ENCODE measurements at places on chromosomes 12 and 14.

DNA sequence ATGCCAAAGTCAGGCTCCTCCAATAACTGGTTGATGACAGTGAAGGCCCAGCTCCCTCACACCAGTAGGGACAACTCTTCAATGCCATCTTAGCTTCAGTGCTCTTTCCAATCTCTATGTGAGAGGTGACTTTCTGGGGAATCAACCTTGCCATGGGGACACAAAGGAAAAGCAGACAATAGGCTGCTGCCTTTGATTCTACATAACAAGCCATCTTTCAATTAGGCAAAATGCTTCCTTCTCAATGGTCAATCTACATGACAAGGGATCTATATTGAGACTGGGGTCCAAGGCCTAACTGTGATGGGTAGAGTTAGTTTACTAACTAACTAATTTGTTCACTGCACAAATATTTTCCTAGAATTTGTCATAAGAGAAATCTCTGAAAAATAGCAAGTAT, 1417.5 kb upstream of the SEL1L start:
- no peak for DNase-seq

GRCh38 chr14:74463697-74464096, 29.4 kb downstream of the NPC2 start:
- no peak for DNase-seq

- no peak for DNase-seq
These were observed 48.2 kb downstream of the MBIP start for GRCh38 chr14:36271939-36272907.

DNA sequence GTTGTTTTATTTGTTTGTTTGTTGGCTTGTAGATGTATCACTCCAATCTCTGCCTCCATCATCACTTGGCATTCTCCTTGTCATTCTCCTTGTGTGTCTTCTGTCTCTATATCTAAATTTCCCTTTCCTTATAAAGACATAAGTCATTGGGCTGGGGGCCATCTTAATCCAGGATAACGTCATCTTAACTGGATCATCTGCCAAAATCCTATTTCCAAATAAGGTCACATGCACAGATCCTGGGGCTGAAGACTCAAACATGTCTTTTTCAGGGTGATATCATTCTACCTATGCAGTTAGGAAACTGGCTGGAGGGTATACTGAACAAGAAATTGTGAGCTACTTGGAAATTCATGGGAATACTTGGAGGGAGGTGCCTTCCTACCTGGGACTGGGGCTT, 8.7 kb upstream of the CCDC60 start:
- no peak for DNase-seq

DNA sequence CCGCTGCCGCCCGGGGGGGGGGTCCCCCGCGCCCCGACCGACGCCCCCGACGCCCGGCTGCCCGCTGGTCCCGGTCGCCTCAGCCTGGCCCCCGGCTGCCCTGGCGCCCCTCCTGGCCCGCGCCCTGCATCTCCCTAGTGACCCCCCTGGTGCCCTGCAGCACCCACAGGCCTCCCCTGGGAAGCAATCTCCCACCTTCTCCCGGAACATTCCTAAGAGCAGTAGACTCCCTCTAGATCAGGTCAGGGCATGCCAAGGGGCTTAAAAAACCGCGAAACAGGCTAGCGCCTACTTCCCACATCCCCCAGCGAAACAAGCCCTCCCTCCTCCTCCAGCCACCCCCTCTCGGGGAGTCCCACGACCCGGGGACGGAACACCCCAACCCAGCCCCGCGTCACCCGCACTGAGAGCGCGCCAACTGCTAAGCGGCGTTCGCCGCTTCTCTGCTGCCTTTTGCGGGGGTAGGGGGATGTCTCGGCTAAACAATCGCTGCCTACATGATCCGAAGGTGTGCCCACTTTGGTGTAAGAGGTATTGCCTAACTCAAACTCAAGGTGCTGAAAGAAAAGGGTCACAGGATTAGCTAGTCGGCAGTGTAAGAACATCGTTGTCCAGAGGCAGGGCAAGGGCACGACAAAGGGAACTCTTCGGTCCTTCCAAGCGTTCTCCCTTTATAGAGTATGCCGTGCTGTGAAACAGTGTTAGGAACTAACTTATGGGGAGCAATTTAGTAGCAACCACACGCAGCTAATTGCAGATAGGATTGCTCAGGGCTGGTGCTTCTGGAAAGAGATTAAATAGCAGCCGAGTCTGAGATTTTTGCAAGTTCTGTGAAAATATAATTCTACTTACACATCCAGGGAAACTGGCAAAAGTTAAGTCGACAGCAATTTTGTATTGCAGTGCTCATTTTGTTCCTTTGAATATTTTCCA, 619 bp upstream of the NTN4 start:
- no peak for DNase-seq

GRCh38 chr12:132014915-132015280, 65.2 kb downstream of the EP400 start:
- DNase-seq: no peak

DNA sequence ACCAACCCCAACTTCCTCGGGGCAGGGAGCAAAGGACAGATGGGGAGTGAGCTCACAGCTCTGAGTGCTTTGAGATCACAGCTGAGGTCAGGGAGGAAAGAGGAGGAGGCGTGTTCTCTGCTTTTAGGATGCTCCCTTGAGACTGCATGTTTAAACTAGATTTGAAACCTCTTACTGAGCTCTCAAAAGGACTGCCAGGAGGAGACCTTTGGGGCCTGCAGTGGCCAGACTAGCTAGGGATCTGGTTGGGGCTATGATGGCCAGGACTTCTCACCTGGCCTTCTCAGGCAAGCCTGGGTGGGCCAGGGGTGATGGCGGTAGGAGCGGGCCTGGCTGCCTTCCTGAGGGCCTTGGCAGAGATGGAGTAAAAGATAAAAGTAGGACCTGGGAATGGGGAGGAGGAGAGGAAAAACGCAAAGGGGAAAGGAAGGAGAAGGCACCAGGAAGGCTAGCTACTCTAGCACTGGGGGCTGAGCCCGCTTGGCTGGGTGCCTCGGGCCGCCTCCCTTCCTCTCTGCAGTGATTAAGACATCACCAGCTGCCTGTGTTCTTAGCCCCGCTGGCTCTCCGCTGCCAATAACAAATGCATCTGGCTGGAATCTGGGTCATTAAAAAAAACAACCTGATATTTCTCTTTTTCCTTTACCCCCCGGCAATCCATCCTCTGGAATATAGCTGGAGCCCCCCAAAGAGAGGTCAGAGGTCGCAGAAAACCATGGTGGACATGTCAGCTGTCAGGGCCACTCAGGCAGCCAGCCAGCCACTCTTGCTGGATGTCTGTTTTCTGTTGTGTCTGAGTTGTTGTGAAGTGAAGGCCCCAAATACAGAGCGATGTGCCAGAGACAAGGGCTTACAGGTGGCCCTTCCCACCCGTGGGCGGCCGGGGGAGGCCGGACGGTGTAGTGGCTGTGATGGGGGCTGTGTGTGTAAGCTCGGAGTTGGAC, 141.3 kb downstream of the TSPAN9 start:
- DNase-seq: no peak

- no peak for DNase-seq
These were observed 17.4 kb upstream of the DNM1L start for GRCh38 chr12:32661706-32662105.

DNA sequence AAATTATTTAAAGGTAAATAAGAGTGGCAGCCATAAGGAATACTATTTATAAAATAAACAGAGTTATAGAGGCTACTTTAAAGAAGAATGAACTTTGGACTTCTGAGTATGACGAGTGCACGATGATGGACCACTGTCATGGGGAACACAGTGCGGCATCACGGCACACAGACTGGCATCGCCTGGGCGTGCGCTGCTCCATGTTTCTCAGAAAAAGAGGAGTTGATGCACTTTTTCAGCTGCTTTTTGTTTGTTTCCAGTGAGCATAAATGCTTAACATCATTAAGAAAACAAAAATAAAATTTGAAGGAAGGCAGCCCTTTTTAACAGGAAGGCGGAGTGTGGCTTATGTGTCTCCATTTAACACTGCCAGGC, 23.3 kb upstream of the EAPP start:
- DNase-seq: no peak

- no peak for DNase-seq
These were observed 132.0 kb upstream of the CCND2 start for GRCh38 chr12:4141348-4142270.

DNA sequence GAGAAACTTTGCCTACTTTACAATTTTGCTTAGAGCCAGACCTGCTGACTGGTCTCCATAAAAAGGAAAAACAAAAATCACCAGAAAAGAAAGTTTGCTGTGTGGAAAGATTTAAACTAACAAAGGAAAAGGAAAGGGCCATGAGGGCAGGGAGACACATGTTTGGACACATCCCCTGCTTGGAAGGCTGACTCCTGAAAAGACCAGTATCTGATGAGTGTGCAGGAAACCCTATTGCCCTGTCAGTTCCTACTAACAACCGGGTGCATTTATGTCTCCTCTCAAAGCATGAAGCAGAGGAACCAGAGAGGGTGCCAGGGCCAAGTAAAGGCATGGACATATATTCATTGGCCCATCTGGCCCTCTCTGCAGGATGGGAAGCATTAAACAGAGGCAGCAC, 7.0 kb upstream of the STAB2 start:
- DNase-seq: no peak

GRCh38 chr12:43815416-43815815, 9.3 kb upstream of the TWF1 start:
- no peak for DNase-seq

- no peak for DNase-seq
These were observed 12.4 kb upstream of the GPR132 start for GRCh38 chr14:105077649-105077995.

GRCh38 chr12:28878629-28879028, 270.4 kb upstream of the FAR2 start:
- DNase-seq: no peak

GRCh38 chr12:113971392-113971791, 5.3 kb upstream of the RBM19 start:
- no peak for DNase-seq

DNA sequence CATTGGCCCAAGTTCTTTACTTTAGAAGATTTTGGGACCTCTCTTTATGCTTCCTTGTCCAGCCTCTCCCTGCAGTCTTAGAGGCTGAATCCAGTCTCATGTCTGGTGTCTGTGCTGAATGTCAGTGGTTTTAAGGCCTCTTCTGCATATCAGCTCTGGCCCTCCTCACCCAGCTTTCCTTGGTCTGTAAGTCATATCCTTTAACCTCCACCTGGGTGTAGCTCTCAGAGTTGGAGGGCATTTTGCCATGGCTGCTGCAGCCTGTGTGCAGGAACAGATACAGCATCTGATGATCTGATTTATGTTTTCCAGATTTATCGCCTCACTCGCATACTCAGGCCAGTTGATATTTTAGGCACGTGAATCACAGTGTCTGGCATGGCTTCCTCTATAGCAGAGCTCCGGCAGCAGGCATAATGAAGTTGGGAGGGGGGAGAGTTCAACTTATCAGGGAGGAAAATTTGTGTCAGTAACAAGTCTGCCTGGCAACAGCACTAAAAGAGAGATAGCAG, 335.0 kb downstream of the PCNX1 start:
- DNase-seq: no peak

- no peak for DNase-seq
These were observed 18.7 kb upstream of the SCFD1 start for GRCh38 chr14:30603402-30603801.

DNA sequence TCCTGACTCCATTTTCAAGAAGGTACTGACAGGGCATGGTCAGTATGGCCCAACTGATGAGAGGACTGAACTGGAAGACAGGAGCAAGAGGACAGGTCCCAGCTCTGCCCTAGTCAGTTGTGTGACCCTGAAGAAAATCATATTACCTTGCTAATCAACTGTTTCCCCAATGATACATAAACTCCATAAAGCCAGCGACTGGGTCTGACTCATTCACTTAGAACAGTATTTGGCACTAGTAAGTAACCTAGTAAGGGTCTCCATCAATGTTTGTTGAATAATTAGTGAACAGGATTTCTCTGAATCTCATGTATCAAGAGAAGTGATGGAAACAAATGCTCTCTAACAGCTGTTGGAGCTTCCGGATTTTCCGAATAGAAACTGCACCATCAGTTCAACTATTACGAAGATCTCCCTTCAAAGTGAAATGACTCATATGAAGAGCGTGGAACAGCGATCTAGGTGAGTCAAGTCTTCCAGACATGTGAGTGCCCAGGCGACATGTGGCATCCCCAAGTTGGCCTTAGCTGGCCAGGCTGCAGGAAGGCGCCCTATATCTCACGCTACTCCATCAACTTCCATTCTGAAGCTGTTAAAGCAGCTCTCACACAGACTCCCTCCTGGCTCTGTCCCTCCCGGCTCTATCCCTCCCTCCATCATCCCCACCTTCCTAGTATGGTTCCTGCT, 94.5 kb downstream of the TTC7B start:
- no peak for DNase-seq

DNA sequence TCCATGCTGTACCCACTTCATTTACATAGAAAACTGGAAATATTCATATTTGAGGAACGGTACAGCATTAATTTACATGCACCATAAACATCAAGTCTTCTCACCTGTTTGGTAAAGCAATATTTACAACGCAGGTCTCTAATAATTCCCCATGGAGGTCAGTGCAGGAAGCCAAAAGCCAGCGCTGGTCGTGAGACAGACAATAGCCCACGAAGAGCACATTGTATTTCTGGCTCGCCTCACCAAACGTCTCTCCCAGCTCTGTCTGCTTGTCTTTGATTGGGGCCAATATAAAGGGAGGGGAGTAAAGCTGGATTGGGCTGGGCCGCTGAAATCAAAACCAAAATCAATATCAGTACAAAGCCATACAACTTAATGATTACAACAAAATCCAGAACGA, 302.1 kb downstream of the MED13L start:
- DNase-seq: no peak

DNA sequence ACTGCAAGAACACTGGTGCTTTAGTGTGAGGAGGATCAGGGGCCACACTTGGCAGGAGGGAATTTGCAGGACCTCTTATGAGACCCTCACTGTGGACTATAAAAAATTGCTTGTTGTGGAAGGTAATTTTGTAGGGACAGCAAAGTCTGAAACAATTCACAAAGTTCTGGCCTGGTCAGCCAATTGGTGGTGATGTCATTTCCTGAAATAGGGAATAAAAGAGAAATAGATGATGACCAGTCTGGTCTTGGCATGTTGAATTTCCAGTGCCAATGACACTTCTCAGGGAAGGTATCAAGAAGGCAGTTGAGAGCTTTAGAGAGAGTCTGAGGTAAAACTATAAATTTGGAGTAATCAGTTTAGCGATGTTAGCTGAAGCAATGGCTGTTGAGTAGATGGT, 129.3 kb upstream of the LMNTD1 start:
- no peak for DNase-seq

DNA sequence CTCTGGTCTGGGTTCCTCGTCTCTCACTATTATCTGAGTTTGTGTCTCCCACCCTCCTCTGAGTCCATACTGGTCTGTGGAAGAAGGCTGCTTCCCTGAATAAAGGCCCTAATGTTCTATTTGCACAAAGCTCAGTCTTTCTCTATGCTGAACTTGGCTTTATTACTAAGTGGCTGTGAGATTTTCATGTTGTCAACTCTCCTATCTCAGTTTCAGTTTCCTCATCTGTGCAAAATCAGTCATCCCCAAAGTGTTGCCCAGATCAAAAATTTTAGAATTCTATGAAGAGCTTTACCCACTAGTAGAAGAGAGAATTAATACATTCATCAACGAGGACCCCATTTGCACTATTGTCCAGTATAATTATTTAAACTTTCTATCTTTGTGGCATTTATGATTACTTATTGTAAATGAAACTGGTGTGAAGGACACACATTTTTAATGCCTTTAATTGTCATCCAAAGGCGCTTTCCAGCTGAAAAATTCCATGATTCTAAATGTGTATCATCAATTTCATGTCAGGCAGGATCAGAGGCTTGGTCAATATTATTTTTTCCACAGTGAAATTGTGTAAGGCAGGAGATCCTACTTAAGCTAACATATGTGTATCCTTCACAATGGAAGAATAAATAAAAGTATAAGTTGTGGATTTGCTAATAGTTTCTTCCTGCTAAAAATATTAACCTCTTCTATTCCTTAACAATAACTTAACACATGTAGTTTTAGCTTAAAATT, 79.1 kb upstream of the EEA1 start:
- DNase-seq: no peak

- DNase-seq: no peak
These were observed 59.9 kb downstream of the DICER1 start for GRCh38 chr14:95097385-95097784.
